ENCODE measurements at places on chromosomes 2 and 18.

DNA sequence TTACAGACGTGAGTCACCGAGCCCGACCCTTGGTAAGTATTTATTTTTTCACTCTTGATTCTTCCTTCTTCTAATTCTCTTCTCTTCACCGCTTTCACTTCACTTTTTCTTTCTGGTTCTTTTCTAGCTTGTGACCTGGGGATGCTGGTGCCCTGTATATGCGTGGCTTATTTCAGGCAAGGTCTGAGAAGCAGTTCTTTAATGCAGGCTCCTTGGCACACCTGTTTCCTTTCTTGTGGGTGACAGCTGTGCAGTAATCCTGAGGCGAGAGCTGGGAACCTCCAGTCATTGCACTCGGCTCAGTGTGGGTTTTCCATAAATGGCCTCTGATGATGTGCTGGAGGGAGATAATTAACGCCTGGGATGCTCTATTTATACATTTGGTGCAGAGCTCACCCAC lies 193.8 kb downstream of the TSN start:
- DNase-seq = no peak

DNA sequence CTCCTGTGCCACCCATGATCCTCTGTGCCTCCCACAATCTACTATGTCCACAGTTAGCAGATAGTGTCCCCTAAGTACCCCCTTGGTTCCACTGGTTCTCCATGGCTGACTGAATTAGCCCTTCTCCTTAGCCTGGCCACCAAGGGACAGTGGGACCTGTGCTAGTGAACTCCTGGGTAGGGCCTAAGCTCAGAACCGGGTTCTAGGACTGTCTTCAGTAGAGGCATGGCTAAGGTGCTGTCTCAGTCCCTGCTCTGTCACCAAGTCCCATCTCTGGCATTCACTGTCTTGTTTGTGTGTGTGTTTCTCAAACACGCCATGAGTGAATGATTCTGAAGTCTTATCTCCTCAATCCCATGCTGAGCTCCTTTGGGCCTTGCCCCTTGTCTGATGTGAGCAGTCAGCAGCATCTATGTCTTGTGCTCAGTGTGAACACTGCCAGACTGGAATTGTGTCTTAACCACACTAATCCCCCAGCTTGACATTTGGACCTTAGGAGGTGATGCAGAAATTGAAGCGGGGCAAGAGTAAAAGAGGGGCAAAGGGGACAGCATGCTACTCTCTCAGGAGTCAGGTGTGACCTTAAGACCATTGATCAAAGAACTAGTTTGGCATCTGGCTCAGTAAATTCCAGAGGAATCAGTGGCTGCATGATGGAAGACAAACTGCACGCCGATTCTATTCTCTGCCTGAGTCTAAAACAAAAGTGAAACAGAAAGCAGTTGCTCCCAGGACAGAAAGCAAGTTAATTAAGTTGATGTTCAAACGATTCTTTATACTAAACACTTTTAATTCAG lies 190.5 kb downstream of the ALPK2 start:
- peak; percentile 28 for DNase-seq

GRCh38 chr2:229314117-229314516 lies 43.0 kb upstream of the PID1 start:
- no peak for DNase-seq

GRCh38 chr18:45373286-45373880 lies 241.9 kb upstream of the SLC14A2 start:
- DNase-seq = no peak

GRCh38 chr2:63999049-63999448 lies 20.2 kb downstream of the VPS54 start:
- DNase-seq = no peak

DNA sequence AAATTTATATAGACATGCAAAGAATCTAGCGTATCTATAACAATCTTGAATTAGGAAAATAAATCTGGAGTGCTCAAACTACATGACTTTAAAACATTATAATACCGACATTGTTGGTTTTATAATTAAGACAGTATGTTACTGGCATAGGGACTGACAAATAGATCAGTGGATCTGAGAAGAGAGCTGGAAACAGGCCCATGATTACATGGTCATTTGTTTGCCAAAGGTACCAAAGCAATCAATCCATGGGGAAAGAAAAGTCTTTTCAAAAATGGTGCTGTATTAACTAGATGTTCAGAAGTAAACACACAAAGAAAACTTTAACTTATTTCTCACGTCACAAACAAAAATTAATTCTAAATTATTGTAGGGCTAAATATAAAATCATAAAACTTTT lies 124.2 kb downstream of the BCL2L11 start:
- DNase-seq = no peak

- DNase-seq = no peak
Observed at GRCh38 chr2:74935975-74936391, 22.5 kb upstream of the POLE4 start.
